ENCODE measurements at places on chromosomes 1 and 21. TPM values are rescaled to one million over a fixed set of nuclear protein-coding genes. Genes with fewer than 3 reads are reported as not detected.

GRCh38 chr1:22317920-22318243, 133.8 kb upstream of the ZBTB40 start:
- no peak overlapping the region for H3K4me3 ChIP-seq
- DNase-seq = no peak
- H3K27me3 ChIP-seq = peaks cover 10% of the 10 kb centered on the region
- peaks cover 13% of the 10 kb centered on the region for H3K4me1 ChIP-seq
- H3K27ac ChIP-seq = no peak overlapping the region

DNA sequence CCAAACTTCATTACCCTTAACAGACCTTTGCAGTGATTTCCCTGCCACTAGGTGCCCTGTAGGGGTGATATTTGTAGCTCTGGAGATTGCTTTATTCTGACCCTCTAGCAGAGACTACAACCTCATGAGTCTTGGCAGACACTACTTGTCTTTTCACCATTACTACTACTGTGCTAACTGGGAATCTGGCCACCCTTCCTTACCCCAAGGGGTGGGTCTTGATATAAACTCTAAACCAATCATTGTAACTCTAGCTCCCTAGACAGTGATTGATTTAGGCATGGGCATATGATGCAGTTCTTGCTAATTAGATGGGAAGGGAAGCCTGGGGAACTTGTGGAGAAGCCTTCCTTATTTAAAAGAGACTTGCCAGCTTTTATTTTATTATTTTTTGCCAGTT, 3.9 kb downstream of the KPNA6 start:
- H3K4me1 ChIP-seq = peaks cover 8% of the 10 kb centered on the region
- no peaks in the 10 kb centered on the region for H3K36me3 ChIP-seq
- no peaks in the 10 kb centered on the region for H3K27me3 ChIP-seq
- no peak overlapping the region for H3K4me3 ChIP-seq
- H3K27ac ChIP-seq = no peak overlapping the region

The ANGPTL1 gene
- not detected for total RNA-seq

The ARTN gene
- total RNA-seq = not detected

The TNFAIP8L2 gene
- total RNA-seq = not detected

The C1orf94 gene
- not detected for total RNA-seq

The TSPAN1 gene
- total RNA-seq = 2.3 TPM

The ZNF695 gene
- 7.9 TPM for total RNA-seq

Measured in glutamatergic neuron (in vitro differentiated cells).